ENCODE measurements at places on chromosomes 4 and X.

DNA sequence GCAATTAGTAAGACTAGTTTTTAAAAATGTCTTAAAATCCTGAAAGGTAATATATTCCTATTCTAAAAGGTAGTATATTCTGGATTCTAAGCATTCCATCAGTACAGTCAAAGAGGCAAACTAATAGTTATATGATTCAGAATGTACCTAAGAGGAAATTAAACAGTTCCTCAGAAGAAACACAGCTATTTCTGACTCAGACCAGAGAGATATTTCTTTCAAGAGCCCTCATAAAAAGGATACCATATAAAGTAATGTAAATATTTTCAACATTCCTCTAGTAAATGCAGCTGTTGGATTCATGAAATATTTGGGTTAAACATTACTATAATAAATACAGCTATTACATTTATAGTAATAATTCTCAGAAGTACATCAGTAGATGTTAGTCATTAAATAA lies 358.3 kb downstream of the MAGEB5 start:
- DNase-seq, result no peak

DNA sequence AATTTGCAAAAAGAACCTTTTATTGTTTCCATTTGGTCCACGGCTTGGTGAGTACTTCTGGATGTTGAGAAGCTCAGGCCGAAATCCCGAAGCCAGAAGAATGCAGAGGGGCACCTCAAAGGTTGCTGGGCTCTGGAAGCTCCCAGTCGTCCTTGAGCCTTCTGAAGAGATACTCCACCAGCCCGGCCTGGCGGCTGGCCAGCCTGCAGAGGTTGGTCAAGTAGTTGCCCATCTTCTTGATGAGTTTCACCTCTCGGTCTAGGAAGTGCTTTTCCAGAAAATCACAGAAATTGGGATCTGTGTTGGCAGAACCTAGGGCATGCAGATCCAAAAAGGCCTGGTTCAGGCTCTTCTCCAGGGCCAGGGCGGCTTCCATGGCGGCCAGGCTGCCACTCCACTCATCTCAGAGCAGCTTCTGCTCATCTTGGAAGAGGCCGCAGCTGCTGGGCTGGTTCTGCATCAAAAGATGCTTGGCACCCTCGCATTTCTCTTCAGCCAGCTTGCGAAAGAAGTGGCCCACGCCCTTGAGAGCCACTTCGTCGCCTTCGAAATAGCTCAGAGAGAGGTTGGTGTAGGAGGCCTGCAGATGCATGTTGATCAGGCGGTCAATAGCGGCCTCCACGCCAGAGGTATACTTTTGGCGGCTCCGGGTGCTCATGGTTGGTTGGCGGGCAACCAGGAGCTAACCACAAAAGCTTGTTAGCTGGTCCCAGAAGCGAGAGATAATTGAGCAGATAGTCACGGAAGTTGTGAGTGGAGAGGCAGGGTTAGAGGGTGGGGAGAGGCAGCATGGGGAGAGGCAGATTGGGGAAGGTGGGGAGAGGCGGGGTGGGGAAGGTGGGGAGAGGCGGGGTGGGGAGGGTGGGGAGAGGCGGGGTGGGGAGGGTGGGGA lies 76.5 kb upstream of the TSPAN7 start:
- DNase-seq, result no peak

GRCh38 chr4:173413036-173413435 lies 14.1 kb upstream of the SCRG1 start:
- no peak for DNase-seq

DNA sequence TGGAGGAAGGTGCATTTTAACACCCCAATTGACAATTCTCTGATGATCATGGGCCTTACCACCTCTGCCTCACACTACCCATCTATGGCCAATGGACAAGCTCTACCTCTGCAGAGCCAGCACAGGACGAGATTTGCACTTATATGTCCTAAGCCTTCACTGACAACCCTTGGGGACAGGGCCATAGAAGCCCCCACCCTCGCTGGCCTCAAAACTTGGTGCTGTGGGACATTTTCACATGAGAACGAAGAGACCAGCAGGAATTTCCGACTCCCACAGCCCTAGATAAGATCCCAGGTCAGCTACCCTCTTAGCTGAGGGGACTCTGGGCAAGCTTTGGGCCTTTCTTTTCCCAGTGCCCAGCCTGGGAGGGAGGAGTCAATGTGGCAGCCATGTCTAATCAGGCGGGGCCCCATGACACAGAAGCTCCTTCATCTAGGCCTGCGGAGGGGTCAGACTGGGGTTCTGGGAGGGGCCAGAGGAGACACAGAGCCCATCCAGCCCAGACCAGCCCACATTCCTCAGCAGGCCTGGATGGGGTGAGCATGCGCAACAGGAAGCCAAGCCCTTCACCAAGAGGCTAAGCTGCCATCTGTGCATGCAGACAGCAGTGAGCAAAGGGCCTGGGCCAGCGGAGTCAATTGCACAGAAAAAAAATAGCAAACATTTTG lies 12.1 kb downstream of the PJA1 start:
- no peak for DNase-seq

DNA sequence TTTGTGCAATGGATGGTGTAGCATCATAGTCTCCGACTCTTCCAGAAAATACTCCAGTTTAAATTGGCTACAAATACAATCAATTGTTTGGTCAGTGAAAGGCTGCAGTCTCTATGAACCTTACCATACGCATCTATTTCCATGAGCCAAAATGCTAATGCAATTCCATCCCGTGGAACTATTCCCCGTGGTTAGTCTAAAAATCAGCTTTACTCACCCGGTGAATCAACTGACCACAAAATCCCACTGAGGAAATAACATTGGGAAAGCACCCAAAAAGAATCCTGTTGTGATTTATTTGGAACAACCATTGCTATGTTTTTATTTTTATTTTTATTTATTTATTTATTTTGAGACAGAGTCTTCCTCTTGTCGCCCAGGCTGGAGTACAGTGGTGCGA lies 87.1 kb downstream of the DHX15 start:
- DNase-seq, result no peak

DNA sequence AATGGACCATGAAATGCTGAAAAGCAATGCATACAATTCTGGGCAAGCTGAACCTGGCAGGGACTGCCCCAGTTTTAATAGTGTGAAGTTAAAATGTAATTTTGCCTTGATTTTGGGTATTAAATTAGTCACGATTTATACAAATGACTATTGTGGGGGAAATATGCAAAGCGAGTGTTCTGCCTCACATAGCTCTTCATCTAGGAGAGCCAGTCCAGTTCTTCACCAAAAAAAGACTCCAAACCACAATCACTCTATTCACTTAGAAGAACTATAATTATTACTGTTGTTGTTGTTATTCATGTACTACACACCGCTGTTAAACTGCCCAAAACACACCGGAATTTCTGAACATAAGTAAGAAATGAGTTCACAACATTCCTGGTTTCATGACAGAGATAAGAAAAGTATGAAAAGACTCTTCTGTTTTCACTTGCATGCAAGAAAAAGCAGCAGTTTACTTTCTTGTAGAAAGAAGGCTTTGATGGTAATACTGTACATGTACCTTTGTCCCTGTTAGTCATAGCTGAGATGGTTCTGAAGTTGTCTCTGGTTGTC lies 101.9 kb downstream of the QRFPR start:
- no peak for DNase-seq

DNA sequence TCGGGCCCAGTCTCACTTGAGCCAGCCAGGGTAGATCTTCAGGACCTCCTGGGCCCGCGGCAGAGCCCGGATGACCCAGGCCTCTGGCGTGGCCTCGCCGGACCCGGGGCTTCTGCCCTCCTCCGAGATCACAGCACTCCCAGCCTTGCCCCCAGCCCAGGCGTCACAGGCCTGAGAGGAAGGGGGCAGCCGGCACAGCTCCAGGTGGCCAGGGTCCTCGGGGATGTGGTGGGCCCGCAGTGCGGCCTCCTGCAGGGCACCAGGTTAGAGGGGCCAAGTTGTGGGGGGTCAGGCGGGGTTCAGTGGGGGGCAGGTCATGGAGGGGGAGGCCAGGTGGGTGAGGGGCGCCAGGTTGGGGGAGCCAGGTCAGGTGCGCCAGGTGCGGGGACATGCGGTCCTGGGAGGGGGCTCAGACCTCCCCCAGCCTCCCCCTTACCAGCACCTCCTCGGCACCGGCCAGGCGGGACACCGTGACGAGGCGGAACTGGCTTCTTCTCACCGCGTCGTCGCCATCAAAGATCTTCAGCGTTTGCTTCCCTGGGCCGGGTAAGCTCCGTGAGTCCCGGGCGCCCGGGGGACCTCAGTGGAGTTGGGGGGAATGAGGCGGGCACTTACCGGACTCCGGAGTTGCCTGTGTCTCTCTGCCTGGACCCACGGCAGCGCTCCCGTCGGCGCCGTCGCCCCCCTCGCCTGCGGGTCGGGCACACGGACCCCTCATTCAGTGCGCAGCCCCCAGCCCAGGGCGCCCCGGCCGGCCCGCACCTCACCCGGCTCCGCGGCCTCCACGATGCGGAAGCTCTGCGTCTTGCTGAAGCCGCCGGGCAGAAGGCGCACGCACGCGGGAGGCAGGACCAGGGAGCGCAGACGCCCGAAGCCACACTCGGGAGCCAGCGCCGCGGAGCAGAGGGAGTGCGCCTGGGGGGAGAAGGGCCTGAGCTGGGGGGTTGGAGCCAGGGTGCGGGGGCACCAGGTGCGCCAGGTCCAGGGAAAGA lies 6.0 kb downstream of the DGKQ start:
- DNase-seq, result no peak

- no peak for DNase-seq
These were observed 7.1 kb downstream of the ENOPH1 start for GRCh38 chr4:82437285-82438005.

DNA sequence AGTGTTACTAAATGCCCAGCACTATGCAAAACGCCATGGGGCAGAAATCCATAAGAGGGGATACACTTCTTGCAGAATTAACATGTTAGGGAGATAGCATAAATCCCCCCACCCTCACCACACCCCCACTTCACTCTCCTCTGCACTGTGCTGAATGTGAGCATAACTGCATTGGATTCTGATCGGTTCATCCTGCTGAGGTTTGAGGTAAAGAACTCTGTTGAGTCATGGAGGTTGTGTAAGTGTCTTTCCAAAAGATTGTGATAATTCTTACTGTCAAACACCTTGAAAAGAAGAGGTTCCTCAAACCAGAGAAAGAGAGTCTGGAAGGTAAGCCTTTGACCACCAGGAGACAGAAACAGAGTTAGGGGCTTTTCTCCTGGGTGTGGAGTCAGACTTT lies 43.6 kb downstream of the RBM47 start:
- no peak for DNase-seq

DNA sequence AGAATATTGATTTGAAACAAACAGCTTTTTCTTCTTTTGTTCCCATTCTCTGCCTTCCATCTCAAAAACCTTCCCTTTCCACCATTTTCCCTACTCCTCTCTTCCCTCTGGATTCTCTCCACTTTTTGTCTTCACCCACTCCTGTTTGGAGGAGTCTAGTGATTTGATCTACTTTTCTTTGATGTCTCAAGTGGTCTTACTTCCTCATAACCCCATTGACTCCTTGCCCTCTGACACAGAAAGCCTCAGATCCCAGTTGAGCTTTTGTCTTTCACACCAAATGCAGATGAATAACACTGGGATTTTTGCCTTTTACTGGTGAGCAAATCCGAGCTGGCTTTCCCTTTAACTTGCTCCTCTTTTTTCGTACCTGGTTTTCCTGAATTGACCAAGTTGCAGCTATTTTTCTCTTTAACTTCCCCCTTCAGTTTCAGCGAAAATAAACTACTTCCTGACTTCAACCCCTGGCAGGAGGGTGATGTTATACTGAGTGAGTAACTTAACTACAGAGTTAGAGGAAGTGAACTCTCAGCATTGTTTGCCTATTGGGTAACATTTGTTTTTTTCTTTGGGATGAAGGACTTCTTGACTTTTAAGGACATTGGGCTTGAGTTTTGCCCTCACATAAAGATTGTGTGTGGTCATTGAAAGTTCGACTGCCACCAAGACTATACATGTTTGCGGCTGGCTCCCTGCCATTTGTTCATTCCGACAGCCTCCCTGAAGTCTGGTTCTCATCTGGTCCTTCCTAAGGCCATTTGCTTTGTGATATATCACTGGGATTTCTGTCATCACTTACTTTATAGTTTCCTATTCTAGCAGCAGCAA lies 392.8 kb upstream of the NR3C2 start:
- DNase-seq, result no peak

- no peak for DNase-seq
These were observed 241.1 kb upstream of the PPP1R2C start for GRCh38 chrX:43019021-43019420.

DNA sequence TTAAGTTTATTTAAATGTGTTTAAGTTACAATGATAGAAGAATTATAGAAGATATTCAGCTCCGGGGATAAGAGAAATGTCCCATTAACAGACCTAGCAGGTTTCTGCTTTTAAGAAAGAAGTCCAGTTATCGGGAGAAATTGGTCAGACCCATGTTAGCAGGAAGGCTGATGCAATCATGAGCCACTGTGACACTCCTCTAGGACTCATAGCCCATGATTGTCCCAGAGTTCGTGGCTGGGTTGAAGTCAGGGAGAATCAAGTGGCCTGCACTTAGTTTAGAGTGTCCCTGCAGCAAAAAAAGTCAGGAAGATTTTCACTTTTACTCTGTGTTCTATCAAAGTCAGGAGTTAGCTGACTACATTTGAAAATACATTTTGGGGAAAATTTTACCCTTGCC lies 72.0 kb downstream of the TMEM144 start:
- DNase-seq, result no peak

DNA sequence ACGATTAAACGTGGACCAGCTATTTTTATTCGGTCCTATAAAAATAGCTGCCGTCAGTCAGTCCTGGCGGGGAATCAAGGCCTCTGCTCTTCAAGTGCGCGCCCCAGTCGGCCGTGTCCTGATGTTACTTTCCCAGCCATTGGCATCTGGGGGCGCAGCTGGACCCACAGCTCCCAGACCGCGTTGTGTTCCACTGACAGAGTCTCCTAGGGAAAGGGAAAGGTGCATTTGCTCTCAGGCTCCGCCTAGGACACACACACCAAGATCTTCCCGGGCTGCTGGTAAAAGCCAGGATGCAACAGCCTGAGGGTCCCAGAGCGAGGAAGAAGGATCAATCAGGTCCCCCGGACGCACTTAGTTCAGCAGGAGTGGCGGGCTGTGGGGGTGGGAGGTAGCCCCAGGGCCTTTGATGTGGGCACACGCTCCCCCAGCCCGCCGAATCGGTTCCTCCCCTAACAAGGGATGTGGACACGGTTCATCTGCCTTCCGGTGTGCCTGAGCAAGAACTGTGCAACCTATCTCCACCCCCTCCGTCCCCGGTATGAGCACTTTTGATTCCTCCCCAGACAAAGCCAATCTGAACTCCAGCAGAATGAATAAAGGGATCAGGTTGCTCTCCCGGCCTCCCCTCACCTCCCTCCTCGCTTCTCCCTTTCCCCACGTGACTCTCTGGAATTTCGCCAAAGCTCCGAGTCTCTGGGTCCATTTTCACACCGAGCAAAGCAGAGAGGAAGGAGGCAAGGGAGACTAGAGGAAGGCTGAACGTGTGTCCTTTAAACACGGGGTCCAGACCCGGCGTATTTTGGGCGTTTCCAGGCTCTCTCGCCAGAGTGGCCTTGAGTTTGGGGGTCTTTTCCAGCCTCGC lies 626 bp upstream of the FRAS1 start:
- DNase-seq, result no peak

GRCh38 chr4:138674209-138674608 lies 341.4 kb upstream of the NOCT start:
- no peak for DNase-seq

GRCh38 chrX:136353526-136354093 lies 52.8 kb downstream of the ADGRG4 start:
- no peak for DNase-seq

Measured in stimulated activated CD8-positive, alpha-beta memory T cell treated with anti-CD3 and anti-CD28 coated beads, Interleukin-7, amount 100 ng/mL, for 1 hour (primary cell).